B cell (primary cell): ENCODE measurements at places on chromosomes 7 and 10. TPM values are rescaled to one million over a fixed set of nuclear protein-coding genes. Genes with fewer than 3 reads are reported as not detected.

DNA sequence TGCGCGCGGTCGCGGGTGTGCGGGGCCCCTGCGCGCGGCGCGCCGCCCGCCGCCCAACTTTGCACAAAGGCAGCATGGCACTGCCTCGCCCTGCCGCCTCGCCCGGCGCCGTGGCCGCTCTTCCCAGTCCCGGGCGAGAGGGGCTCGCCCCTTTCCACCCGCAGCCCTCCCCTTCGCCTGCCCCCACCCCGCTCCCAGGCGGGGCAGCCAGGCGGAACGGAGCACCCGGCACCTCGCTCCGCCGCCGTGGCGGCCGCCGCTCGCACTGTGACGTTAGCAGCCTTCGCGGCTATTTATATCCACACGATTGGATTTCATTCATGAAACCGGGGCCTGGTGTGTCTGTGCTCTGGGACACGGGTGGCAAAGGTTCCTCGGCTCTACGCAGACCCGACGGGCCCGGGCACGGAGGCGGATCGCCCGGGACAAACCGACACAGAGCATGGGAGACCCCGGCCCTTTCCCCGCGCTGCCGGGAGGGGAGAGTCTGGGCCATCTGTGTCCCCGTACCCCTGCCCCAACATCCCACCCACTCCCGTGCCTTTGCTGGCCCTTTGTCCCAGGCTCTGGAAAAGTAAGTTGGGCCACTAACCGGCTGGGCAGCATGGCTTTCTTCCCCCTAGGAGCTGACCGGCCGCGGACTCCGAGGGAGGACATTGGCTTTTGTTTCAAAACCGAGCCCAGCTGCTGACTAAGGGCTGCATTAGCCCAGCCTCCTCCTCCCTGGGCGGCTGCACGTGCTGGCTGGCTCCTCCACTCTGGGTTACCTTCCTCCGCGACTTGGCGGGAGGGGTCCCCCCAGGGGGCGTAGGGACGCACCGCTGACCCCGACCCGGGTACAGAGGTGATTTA, at the start of gene RHOBTB1:
RHOBTB1 (minus strand) TSS at position 128 of the 852 bp plus-strand sequence. CDS start 32,643 bp downstream, outside the sequence.
- peak; percentile 79 for DNase-seq

GRCh38 chr10:92688573-92688926, 1.2 kb upstream of the HHEX start:
- DNase-seq: no peak

AKR1E2 gene
- total RNA-seq: 0.42 TPM in 1 of 2 replicates, not detected in the other

- no peak for DNase-seq
Observed at GRCh38 chr7:33262476-33262875, 133.1 kb downstream of the BBS9 start.

GRCh38 chr7:11009631-11010030, 36.0 kb downstream of the PHF14 start:
- no peak for DNase-seq

AKR1C4 gene
- total RNA-seq: not detected in 2 replicates

GRCh38 chr7:112009081-112009480, 197.1 kb downstream of the DOCK4 start:
- DNase-seq: no peak
